ENCODE measurements at places on chromosomes 3 and 15.

DNA sequence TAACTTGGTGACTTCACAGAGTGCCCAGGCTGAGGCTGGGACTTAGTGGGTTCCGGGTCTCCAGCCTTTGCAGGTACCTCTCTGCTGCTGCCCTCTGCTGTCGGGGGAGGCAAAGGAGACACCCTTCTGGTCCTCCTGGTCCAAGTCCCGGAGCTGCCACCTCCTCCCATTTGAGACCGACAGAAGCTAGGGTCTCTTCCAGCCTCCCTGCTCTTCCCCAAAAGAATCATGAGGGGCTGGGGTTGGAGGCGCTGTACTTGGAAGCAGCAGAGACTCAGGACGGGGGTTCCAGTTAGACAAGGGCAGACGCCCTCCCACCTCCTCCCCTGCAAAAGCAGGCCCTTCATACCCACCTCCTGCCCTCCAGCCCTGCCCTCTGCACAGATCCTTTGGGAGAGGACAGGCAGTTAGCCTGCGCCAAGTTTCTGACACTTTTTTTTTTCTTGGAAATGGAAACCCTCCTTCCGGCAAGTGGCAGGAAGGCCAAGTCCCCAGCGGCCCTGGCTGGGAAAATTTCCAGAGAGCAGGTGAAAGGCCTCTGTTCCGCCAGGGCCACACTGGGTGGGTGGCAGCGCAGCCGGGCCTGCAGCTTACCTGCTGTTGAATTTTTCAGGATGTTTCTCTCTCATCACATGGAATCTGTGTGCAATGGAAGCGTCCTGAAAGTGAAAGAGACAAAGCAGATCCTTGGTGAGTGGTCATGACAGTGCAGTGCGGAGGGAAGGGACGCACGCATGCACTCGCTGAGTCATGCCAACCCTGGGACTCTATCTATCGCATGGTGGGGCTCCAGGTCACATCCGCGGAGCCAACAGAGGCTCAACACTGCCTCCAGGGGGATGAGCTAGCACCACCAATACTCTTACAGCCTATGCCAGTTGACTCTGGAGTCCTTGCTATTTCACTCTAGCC is 119.9 kb downstream of the DGKG start:
- DNase-seq = peak; percentile 84

GRCh38 chr3:155657161-155657560 is 87.7 kb downstream of the PLCH1 start:
- DNase-seq = no peak

GRCh38 chr3:109631897-109632296 is 294.6 kb upstream of the DPPA4 start:
- DNase-seq = no peak

DNA sequence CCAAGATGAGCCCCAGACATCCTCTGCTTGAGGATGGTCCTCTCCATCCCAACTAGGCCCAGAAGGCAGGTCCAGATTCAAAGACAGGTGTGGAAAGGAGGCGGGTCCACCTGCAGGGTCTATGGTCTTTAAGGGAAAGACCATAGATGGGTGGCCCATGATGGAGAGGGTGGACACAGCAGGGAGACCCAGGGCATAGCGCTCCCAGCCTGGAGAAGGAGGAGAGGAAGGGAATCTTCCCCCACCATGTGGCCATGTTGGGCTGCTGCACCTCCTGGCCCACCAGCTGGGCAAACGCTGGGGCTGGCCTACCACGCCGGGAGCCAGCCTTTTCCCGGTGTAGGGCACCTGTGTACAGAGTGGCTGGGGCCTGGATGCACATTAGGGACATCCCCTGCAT is 265.2 kb upstream of the TLE3 start:
- DNase-seq = peak; percentile 59

DNA sequence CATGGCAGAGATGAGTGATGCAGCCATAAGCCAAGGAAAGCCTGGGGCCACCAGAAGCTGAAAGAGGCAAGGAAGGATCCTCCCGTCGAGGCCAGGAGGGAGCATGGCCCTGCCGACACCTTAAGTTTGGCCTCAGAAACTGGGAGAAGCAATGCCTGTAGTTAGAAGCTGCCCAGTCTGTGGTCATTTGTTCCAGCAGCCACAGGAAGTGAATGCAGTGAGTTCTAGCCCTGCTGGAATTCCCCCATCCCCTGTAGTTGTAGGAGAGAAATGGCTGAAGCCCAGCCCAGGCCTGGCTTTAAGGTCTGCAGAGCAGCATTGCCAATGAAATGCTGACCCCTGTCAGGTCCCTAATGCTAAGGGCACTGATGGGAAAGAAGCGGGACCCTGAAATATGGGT is 12.2 kb upstream of the CHSY1 start:
- DNase-seq = no peak

DNA sequence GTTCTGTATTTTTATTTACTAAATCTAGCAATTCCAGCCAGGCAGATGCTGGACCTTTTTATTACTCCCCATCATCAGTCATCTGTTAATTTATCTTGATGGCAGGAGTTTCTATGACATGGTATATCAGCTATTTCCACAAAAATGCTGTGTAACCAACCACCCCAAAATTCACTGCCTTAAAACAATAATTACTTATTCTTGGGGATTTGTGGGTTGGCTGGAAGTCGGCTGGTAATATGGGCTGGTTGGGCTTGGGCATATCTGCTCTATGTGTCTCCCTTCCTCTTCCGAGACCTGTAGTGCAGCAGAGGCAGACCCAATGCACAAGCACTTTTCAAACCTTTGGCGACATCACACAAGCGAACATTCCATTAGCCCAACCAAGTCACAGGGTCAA is 92.1 kb upstream of the UBE2E1 start:
- DNase-seq = no peak

- no peak for DNase-seq
These were observed 191.4 kb upstream of the LRTM1 start for GRCh38 chr3:55119268-55119667.

GRCh38 chr15:52134502-52135144 is 22.0 kb upstream of the BCL2L10 start:
- no peak for DNase-seq

DNA sequence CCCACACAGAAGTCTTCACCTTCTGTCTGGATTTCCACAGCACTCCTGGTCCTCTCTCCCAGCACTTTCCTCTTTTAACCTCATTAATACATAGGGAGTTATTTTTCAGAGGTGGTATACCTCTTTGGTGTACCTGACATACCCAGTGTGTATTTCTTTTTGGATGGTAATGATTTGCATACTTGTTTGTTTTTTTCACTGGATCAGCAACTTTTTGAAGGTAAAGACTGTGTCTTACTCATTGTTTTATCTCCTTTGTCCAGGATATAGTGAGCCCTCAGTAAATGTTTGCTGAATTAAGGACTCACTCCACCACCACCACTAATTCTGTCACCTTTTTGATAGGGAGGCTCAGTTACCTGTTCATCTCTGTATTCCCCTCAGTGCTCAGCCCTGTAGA is 52.1 kb downstream of the SACM1L start:
- no peak for DNase-seq

GRCh38 chr3:176595307-176595706 is 602.0 kb downstream of the TBL1XR1 start:
- DNase-seq = no peak

All from Right ventricle myocardium superior (tissue), 1 donor.